ENCODE measurements at places on chromosomes 6 and 20. TPM values are rescaled to one million over a fixed set of nuclear protein-coding genes. Genes with fewer than 3 reads are reported as not detected.

DNA sequence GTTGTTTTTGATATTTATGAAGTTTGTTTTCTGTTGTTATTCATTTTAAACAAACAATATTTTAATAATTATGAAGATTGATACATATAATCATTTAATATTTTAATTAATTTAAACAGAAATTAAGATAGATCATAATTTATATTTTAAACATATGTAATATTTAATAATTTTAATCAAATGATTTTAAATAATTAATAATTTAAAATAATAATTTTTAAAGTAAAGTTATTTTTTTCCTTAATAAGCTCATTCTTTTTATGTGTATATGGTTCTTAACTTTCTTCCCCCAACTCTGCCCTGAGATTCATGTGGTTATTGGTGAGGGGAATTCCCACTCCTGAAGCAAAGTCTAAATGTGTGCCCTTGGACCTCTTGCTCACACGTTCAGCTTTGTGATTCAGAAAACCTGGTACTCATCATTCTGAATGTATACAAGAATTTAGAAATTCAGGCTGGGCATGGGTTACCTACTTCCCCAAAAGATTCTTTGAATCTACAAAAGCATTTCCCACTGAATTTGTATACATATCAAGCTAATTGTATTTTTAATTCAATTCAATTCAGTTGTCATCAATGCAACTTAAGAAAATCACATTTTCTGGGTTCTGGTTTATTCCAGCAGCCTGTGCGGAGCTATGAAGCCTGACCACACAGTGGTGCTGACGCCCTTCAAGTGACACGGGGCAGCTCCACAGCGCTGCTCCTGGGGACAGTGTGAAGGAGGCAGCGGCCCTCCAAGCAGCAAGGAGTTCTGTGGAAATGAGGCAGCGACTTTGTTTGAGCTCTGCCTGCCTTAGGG is 168.9 kb upstream of the UST start:
- no peak for DNase-seq

- DNase-seq, result no peak
Observed at GRCh38 chr6:166460473-166461437, 78.0 kb upstream of the MPC1 start.

Gene PSMB8
- 84.4 TPM for total RNA-seq

GRCh38 chr6:15160812-15161211 is 85.1 kb upstream of the JARID2 start:
- DNase-seq, result no peak

- DNase-seq, result no peak
Observed at GRCh38 chr20:48040491-48040890, 255.2 kb upstream of the SULF2 start.

DNA sequence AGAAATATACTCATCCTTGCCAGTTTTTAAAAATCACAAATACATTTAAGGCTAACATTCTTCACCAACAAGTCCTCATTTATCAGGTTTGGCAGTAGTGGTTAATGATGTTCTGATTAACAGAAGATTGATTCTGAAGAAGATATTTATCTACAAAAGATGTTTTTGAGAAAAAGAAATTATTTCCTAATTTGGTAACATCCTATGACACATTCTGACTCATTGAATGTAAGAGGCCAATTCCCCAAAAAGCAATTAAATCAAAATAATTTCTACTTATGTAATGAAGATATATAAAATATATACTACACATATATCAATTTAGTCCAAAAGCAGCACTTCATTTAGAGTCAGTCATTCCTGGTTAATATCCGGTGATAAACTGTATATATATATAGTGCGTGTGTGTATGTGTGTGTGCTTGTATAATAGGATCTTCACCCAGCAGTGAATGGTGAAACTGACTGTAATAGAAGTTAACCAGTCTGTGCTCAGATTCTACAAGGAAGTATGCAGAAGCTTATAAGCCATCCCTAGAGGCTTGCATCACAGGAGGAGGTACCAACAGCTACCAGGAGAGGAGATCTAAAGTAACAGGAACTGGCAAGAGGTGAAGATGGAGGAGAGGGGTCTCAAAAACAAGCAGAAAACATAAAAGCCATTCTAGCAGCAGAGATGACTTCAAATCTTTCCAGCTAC is 82.9 kb upstream of the MARCKS start:
- no peak for DNase-seq

Gene SALL4
- total RNA-seq, result 1.4 TPM

Gene CGAS
- total RNA-seq, result 18.2 TPM

Gene PIM1
- total RNA-seq, result 20.9 TPM

All from epithelial cell of proximal tubule (primary cell).